Gastrocnemius medialis (tissue), 4 donors: ENCODE measurements at places on chromosomes 13 and 19. TPM values are rescaled to one million over a fixed set of nuclear protein-coding genes. Genes with fewer than 3 reads are reported as not detected.

FUT1 gene
- total RNA-seq, result 0.75 TPM

PSMC4 gene
- total RNA-seq, result 202 TPM

FUT3 gene
- not detected for total RNA-seq

FAM98C gene
- total RNA-seq, result 1.9 TPM

NTN5 gene
- not detected for total RNA-seq

DNAAF3 gene
- total RNA-seq, result not detected

GRCh38 chr13:84315527-84315926, 433.3 kb upstream of the SLITRK1 start:
- no peak overlapping the region for H3K27ac ChIP-seq
- H3K27me3 ChIP-seq, result no peaks in the 10 kb centered on the region
- H3K4me1 ChIP-seq, result no peaks in the 10 kb centered on the region
- DNase-seq, result no peak

DNA sequence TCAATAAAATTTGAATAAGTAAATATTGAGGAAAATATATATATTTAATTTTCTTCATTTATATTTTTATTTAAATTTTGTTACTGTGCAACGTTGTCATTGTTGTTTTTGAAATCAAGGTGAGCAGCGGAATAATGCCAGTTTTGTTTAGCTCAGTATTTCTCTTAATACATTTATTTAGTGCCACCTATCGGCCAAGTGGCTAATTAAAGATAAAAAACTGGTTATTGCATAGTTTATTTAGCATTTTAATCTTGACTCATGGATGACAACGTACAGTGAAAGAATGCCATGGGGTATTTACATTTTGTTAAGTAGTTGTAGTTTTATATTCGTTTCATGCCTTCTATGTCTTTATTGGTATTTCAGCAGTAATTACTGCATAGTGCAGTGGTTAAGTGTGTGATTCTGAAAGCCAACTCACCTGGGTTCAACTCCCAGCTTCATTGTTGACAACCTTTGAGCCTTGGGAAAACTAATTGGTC, 265.9 kb downstream of the MYO16 start:
- no peaks in the 10 kb centered on the region for H3K4me1 ChIP-seq
- H3K27me3 ChIP-seq, result peaks cover 5% of the 10 kb centered on the region
- no peak for DNase-seq
- H3K4me3 ChIP-seq, result no peak overlapping the region

- H3K4me1 ChIP-seq, result no peaks in the 10 kb centered on the region
- H3K27me3 ChIP-seq, result peaks cover 21% of the 10 kb centered on the region
- no peaks in the 10 kb centered on the region for H3K36me3 ChIP-seq
- DNase-seq, result no peak
These were observed 96.7 kb upstream of the UQCRFS1 start for GRCh38 chr19:29309637-29310036.

DNA sequence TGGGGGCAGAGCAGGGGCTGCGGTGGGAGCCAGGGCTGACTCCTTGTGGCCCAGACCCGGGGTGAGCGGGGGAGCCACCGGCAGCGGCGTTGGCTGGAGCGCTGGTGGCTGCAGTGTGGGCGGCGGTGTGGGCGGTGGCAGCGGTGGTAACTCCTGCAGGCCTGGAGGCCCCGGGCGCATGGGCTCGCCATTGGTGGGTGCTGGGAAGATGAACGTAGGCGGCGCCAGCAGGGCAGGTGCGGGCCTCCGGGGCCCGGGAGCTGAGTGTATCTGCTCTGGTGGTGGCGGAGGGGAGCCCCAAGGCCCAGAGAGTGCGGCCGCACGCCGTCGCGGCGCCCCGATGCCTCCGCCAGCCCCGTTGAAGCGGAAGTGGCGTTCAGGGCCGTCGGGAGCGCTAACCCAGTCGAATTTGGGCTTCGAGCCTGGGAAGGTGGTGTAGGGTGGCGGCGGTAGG, 2.0 kb downstream of the GGN start:
- no peak for DNase-seq
- no peak overlapping the region for H3K27ac ChIP-seq
- peaks cover 12% of the 10 kb centered on the region for H3K27me3 ChIP-seq

- H3K27me3 ChIP-seq, result no peaks in the 10 kb centered on the region
- H3K36me3 ChIP-seq, result no peaks in the 10 kb centered on the region
- no peaks in the 10 kb centered on the region for H3K4me1 ChIP-seq
These were observed 34.9 kb upstream of the ZNF83 start for GRCh38 chr19:52673014-52673413.

DNA sequence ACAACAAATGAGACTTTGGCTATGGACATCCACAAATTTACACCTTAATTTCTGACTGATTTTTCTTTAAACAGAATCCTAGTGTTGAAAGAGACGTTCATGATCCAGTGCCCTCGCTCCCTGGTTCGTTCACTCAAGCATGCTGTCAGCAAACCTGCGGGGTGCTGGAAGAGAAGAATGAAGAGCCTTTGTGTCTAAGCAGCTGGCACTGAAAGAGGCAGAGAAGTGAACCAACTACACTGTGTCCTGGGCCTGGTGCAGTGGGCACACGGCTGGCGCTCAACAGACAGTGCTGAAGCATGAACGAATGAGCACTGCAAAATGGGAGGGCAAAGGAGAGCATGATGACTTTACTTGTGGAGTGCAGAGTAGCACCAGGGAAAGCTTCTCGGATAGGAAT, 46.8 kb downstream of the MIPEP start:
- DNase-seq, result no peak
- no peak overlapping the region for H3K4me3 ChIP-seq
- H3K27ac ChIP-seq, result no peak overlapping the region
- peaks cover 9% of the 10 kb centered on the region for H3K4me1 ChIP-seq
- H3K27me3 ChIP-seq, result no peaks in the 10 kb centered on the region
- H3K36me3 ChIP-seq, result no peaks in the 10 kb centered on the region

GRCh38 chr13:78770601-78771000, 111.6 kb upstream of the OBI1 start:
- no peak for DNase-seq
- no peaks in the 10 kb centered on the region for H3K36me3 ChIP-seq
- no peak overlapping the region for H3K27ac ChIP-seq
- no peaks in the 10 kb centered on the region for H3K4me1 ChIP-seq

GRCh38 chr13:39405107-39405506, 197.9 kb downstream of the LHFPL6 start:
- H3K4me1 ChIP-seq, result peaks cover 8% of the 10 kb centered on the region
- no peak for DNase-seq
- H3K4me3 ChIP-seq, result no peak overlapping the region
- no peaks in the 10 kb centered on the region for H3K36me3 ChIP-seq
- no peak overlapping the region for H3K27ac ChIP-seq
- no peaks in the 10 kb centered on the region for H3K27me3 ChIP-seq

- H3K27ac ChIP-seq, result no peak overlapping the region
- H3K4me3 ChIP-seq, result no peak overlapping the region
- no peaks in the 10 kb centered on the region for H3K36me3 ChIP-seq
- DNase-seq, result no peak
- peaks cover 13% of the 10 kb centered on the region for H3K4me1 ChIP-seq
These were observed 3.5 kb upstream of the EID2 start for GRCh38 chr19:39543477-39543857.

- no peaks in the 10 kb centered on the region for H3K36me3 ChIP-seq
- H3K4me1 ChIP-seq, result no peaks in the 10 kb centered on the region
- no peak for DNase-seq
- H3K27me3 ChIP-seq, result no peaks in the 10 kb centered on the region
These were observed 905.0 kb downstream of the GPC5 start for GRCh38 chr13:92303428-92303827.

- no peak overlapping the region for H3K27ac ChIP-seq
- H3K4me3 ChIP-seq, result no peak overlapping the region
- no peak for DNase-seq
- H3K27me3 ChIP-seq, result no peaks in the 10 kb centered on the region
- H3K36me3 ChIP-seq, result no peaks in the 10 kb centered on the region
These were observed 10.8 kb upstream of the HSPH1 start for GRCh38 chr13:31172535-31172934.

- no peak overlapping the region for H3K4me3 ChIP-seq
- no peak overlapping the region for H3K27ac ChIP-seq
- H3K27me3 ChIP-seq, result no peaks in the 10 kb centered on the region
- no peak for DNase-seq
These were observed 44.7 kb upstream of the RANBP3 start for GRCh38 chr19:6022570-6023064.

DNA sequence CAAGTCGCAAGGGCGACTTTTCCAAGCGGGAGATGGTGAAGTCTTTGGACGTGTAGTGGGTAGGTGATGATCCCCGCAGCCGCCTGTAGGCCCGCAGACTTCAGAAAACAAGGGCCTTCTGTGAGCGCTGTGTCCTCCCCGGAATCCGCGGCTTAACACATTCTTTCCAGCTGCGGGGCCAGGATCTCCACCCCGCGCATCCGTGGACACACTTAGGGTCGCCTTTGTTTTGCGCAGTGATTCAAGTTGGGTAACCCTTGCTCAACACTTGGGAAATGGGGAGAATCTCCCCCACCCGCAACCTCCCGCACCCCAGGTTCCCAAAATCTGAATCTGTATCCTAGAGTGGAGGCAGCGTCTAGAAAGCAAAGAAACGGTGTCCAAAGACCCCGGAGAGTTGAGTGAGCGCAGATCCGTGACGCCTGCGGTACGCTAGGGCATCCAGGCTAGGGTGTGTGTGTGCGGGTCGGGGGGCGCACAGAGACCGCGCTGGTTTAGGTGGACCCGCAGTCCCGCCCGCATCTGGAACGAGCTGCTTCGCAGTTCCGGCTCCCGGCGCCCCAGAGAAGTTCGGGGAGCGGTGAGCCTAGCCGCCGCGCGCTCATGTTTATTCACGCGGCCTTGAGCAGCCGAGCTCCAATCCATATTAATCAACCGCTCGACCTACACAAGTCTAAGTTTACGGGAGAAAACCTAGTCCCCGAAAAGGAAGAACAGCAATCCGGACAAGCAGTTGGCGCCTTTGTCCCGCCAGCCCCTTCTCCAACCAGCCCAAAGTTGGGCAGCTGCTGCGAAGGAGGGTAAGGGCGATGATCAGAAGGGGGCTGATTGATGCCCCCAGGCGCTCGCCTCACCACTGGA, 9.9 kb downstream of the SOX21 start:
- no peak overlapping the region for H3K4me3 ChIP-seq
- H3K27ac ChIP-seq, result no peak overlapping the region
- H3K27me3 ChIP-seq, result peaks cover 79% of the 10 kb centered on the region
- H3K36me3 ChIP-seq, result no peaks in the 10 kb centered on the region
- DNase-seq, result no peak

- H3K27me3 ChIP-seq, result no peaks in the 10 kb centered on the region
- H3K4me1 ChIP-seq, result no peaks in the 10 kb centered on the region
- H3K36me3 ChIP-seq, result no peaks in the 10 kb centered on the region
- no peak overlapping the region for H3K4me3 ChIP-seq
- no peak for DNase-seq
These were observed 200.5 kb downstream of the ABCC4 start for GRCh38 chr13:95100525-95101433.
